Suprapubic skin (tissue), 4 donors: ENCODE measurements at places on chromosomes 13 and 19.

DNA sequence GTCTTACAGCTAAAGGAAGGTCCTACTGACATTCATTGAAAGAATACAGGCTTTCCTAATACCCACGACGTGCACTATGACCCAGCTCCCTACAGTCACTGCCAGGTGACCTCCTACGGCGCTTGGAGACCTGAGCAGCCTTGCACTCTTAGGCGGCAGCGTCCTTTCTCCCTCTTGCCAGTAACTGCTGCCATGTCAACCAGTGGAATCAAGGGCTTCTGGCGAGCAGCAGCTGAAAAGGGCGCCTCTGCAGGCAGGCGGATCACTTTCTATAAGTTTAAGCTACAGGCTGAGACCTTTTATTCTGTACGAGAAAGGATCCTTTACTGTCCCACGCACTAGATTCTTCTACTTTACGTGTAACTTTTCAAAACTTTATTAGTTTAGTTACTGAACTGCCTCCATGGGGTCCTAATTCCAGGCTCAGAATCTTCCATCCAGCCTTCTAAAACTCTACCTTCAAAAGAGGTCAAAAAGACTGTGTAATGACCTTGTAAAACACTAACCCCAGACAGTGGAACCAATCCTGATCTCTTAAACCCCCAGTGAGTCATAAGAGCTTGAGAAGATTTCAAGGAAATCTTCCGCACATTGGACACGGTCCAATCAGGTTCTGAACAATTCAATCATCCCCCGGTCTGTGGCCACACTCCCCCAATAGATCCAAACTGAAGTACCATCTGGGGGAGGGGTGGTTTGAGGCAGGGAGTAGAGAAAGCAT is 1.9 kb downstream of the KCTD12 start:
- H3K4me1 ChIP-seq, result peaks cover 60% of the 10 kb centered on the region
- no peaks in the 10 kb centered on the region for H3K36me3 ChIP-seq
- H3K27ac ChIP-seq, result peak overlapping the region; percentile 97
- no peaks in the 10 kb centered on the region for H3K27me3 ChIP-seq
- no peak for DNase-seq
- H3K4me3 ChIP-seq, result peak overlapping the region; percentile 94

DNA sequence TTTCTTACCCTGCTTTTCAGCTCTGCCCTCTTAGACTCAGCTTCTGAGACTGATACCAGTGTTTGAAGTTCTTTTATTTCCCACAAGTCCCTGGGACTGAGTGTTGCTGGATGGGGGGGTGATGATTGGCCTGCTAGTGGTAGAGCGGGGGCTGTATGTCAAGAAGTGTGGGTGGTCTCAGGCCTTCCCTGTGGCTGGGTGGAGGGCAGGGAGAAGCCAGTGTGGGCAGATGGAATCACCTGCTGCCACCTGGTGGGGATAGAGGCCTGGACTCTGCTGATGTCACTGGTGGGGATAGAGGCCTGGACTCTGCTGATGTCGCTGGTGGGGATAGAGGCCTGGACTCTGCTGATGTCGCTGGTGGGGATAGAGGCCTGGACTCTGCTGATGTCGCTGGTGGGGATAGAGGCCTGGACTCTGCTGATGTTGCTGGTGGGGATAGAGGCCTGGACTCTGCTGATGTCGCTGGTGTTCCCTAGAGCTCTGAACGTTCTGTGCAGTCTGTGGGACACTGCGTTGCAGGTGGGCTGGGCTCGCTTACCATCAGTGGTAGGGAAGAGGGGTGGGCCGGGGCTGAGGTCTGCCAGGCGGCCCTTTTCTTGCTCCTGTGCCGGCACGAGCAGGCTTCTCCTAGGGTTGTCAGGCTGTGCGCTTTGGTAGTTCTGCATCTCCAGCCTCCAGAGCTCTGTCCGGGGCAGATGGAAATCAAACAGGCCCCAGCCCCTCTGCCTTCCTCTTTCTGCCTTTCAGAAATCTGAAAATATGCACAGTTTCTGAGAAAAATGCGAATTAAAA is 101.3 kb downstream of the ARHGEF7 start:
- no peak overlapping the region for H3K27ac ChIP-seq
- DNase-seq, result no peak
- peaks cover 4% of the 10 kb centered on the region for H3K36me3 ChIP-seq
- peaks cover 45% of the 10 kb centered on the region for H3K4me1 ChIP-seq

DNA sequence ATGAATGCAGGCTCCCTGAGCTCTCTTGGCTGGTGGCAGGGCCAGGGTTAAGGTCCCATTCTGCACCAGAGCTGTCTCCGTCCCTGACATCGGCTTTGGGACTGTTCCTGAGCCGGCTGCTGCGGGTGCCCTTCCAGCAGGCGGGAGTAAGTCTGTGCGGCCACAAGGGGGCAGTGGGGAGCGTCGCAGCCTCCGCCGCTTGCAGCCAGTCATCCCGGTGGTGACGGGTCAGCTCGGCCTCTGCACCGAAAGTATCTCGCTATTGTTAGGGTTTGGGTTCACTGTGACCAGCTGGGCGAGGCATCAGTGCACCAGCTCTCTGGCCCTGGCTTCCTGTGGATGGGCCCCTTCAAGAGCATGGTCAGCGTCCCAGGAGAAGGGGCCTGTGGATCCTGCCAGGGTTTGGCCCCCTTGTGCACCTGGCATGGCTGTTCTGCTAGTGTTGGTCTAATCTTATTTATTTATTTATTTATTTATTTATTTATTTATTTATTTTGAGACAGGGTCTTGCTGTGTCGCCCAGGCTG is 15.1 kb downstream of the NDUFB7 start:
- no peaks in the 10 kb centered on the region for H3K36me3 ChIP-seq
- no peaks in the 10 kb centered on the region for H3K27me3 ChIP-seq
- DNase-seq, result peak; percentile 78
- peaks cover 94% of the 10 kb centered on the region for H3K4me1 ChIP-seq
- peak overlapping the region; percentile 13 for H3K4me3 ChIP-seq

DNA sequence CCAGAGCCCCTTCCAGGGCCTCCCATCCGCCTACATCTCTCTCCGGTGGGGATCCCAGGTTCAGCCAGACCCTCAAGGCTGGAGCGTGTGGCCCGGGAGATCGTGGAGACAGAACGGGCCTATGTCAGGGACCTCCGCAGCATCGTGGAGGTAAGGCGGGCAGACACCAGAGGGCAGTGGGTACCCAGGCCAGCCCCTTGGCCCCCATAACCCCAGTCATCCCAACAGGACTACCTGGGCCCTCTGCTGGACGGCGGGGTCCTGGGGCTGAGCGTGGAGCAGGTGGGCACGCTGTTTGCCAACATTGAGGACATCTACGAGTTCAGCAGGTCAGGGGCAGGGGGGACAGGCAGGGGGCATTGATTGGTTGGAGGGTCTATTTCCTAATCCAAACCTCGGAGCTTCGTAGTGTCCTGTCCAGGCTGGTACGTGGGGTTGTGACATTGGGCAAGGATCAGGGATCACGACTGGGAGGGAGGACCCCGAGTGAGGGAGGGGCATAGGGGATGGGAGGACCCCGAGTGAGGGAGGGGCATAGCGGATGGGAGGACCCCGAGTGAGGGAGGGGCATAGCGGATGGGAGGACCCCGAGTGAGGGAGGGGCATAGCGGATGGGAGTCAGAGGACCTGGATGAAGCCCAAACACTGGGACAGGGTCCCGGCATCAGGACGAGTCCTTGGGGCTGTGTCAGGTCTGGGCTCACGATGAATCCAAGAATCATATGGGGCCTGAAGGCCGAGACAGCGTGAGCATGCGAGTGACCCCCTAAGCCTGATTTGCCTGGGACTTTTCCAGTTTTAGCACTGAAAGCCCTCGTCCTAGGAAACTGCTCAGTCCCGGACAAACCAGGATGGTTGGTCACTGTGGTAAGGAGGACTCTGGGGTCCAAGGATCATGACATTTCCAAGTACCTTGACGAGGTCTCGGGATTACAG is 2.9 kb downstream of the PLEKHG2 start:
- peaks cover 21% of the 10 kb centered on the region for H3K36me3 ChIP-seq
- H3K27ac ChIP-seq, result no peak overlapping the region
- H3K4me1 ChIP-seq, result peaks cover 38% of the 10 kb centered on the region
- DNase-seq, result no peak
- H3K4me3 ChIP-seq, result peak overlapping the region; percentile 93

- DNase-seq, result no peak
- H3K36me3 ChIP-seq, result no peaks in the 10 kb centered on the region
- no peak overlapping the region for H3K27ac ChIP-seq
- H3K27me3 ChIP-seq, result no peaks in the 10 kb centered on the region
These were observed 8.0 kb downstream of the TMEM272 start for GRCh38 chr13:51837016-51837415.

GRCh38 chr13:31733647-31734046 is 5.7 kb upstream of the RXFP2 start:
- H3K27me3 ChIP-seq, result no peaks in the 10 kb centered on the region
- H3K4me1 ChIP-seq, result no peaks in the 10 kb centered on the region
- H3K4me3 ChIP-seq, result no peak overlapping the region
- H3K27ac ChIP-seq, result no peak overlapping the region
- DNase-seq, result no peak

DNA sequence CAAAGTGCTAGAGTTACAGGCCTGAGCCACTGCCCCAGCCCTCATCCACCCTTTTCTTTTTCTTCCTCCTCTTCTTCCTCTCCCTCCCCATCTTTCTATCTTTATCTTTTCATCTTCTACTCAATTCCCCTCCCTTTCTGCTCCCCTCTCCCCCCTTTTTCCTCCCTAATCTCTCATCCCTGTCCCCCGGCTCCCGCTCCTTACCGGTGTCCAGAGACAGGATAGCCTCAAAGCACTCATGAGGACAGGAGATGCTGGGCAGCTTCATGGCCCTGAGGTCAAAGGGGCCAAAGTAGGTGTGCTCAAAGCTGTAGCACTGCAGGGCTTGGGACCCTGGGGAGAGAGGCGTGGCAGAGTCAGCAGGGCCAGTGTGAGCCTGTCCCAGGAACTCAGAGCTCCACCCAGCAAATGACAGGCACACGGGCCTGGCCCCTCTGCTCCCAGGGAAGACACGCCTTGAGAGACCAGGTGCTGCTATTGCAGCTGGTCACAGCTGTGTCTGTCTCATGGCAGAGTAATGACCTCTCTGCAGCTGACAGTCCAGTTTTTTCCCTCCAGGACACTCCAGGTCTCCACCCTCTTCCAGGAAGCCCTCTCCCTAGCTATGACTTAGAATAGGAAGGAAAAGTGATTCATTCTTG is 2.6 kb downstream of the LYPD5 start:
- no peaks in the 10 kb centered on the region for H3K27me3 ChIP-seq
- no peaks in the 10 kb centered on the region for H3K36me3 ChIP-seq
- H3K4me3 ChIP-seq, result peak overlapping the region; percentile 60
- DNase-seq, result no peak

DNA sequence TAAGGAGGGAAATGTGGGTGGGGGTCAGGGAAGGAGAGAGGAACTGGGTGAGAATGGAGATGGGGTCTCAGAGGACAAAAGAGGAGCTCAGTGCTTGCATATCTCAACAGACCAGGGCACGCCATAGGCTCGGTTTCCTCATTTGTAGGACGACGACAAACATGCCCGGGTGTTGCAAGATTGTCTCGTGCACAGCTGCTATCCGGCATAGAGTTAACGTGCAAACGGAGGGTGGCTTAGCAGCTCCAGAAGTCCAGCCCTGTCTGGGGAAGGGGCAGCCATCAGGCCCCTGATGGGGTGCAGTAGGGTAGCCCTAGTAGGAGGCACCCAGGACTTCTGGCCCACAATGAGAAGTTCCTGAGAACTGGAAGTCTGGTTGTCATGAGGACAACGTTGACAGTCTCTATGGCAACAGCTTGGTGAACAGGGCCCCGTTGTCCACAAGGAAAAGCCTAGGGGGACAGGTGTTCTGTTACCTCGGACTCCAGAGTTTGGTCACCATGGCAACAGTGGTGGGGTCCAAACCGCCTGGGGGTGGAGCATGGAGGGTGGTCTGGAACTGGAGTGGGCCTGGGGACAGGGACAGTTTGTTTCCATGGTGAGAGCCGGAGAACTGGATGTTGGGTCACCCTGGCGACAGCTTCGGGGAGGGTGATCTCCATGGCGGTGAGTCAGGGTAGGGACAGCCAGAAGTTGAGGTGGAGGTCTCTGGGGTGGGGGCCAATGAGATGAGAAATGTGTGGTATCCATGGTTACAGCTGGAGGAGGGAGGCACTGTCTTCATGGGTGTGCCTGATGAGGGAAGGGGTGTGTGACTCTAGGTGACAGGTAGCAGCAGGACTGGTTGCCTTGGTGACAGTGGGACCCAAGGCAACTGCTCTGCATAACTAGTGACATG is 16.8 kb downstream of the TM6SF2 start:
- no peaks in the 10 kb centered on the region for H3K36me3 ChIP-seq
- no peak overlapping the region for H3K27ac ChIP-seq
- H3K27me3 ChIP-seq, result peaks cover 58% of the 10 kb centered on the region

- H3K4me1 ChIP-seq, result no peaks in the 10 kb centered on the region
- no peak for DNase-seq
- no peaks in the 10 kb centered on the region for H3K36me3 ChIP-seq
These were observed 143.3 kb upstream of the IPO5 start for GRCh38 chr13:97810152-97810551.

DNA sequence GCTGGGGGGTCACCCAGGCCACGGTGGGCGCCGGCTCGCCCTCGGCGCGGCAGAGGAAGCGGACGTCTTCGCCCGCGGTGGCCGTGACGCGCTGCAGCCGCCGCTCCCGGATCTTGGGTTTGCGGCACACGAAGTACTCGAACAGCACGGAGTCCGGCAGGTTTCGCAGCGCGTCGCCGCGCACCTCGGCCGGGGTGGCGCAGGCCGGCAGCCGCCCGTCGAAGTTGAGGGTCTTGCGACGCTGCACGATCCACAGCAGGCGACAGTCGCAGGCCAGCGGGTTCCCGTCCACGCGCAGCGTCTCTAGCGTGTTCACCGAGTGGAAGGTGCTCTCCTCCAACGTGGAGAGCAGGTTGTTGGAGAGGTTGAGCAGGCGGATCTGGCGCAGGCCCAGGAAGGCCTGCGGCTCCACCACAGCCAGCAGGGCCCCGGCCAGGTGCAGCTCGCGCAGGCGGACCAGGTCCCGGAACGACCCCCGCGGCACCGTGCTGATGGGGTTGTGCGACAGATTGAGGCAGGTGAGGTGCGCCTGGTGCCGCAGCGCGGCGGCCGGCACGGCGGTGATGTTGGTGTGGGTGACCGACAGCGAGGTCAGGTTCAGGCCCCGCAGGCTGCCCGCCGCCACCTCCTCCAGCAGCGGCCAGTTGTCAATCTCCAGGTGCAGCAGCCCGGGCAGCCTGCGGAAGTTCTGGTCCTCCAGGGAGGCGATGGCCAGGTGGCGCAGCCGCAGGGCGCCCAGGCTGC is 8.6 kb upstream of the PEAK3 start:
- no peak for DNase-seq
- peaks cover 4% of the 10 kb centered on the region for H3K36me3 ChIP-seq
- peaks cover 52% of the 10 kb centered on the region for H3K27me3 ChIP-seq
- peak overlapping the region; percentile 49 for H3K27ac ChIP-seq
- H3K4me1 ChIP-seq, result peaks cover 42% of the 10 kb centered on the region

DNA sequence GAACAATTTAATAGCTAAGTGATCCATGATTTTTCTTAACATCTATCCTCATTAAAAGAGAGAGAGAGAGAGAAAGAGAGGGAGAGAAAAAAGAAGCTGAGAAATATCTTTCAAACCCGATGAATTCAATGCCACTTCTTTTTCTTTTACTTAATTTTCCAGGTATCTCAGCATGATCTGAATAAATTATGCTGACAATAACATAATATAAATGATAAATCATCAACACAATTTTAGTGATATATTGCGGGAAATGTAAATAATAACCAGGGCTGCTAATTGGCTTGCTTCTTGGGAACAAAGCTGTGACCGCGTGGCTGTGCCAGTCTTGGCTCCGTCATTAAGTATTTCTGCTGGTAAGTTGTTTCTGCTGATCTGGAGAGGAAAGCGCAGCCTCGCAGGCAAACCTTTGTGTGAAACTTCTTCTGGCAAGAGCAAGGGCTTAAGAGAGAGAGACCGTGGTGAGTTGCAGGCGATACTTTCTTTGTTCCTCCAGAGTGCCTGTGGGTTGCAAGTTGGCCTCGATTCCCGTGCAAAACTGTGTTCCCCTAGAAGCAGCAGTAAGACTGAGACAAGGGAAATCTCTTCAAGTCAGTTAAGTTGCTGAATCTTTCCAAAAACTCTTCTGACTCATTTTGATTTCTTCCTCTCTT is 489.1 kb upstream of the TSHZ3 start:
- no peak overlapping the region for H3K4me3 ChIP-seq
- no peaks in the 10 kb centered on the region for H3K4me1 ChIP-seq
- H3K27ac ChIP-seq, result no peak overlapping the region
- no peaks in the 10 kb centered on the region for H3K27me3 ChIP-seq
